ENCODE measurements at places on chromosomes 4 and X.
A peak's percentile ranks its signal among the peaks of the same experiment; 100 is the strongest.

GRCh38 chrX:24243188-24243587, 70.7 kb downstream of the SUPT20HL2 start:
- DNase-seq: no peak

- DNase-seq: no peak
These were observed 43.8 kb upstream of the SETD7 start for GRCh38 chr4:139599594-139600374.

DNA sequence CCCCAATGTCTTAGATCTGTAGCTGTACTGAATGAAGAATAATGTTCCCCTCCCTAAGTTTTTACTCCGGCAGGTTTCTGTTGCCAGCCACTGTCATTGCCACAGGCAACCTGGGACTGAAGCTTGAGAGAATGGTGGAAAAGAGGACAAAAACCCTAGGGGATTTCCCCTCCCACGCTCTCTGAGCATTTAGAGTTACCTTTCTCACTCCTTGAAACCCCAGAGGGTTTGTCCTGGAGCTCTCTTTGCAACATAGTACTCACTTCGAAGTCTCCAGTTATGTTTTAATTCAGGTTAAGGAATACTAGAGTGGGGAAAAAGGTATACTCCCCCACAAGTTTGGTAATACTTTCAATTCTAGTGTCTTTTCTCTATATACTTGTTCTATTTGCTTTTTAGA, 31.5 kb downstream of the F8 start:
- DNase-seq: no peak

GRCh38 chr4:44700427-44700826, 22.2 kb downstream of the GUF1 start:
- no peak for DNase-seq

DNA sequence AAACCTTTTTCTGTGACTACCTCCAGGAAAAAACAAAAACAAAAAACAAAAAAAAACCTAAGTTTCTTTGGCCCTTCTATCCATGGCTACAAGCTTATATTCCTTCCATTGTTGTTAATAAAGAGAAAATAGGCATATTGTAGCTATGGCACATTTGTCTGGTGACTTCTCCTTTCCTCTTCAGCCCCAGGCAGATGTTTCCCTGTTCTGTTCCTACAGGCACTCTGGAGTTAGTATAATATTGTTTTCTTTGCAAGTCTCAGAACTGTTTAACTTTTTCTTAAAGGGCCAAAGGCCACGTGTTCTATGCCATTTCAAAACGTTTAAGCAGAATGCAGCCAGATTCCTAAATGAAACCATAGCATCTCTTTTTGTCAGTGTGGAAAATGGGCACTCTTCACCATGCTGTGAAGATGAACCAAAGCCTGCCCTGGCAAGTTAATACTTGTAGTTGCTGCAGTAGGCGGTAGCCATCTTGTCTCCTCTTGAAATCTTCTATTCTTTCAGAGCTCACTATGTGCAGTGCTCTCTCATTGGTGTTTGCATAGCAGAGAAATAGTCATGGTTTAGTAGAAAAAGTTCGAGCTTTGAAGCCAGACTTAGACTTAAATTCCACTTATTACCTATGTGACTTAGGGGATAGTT, 44.8 kb upstream of the MTMR1 start:
- no peak for DNase-seq

DNA sequence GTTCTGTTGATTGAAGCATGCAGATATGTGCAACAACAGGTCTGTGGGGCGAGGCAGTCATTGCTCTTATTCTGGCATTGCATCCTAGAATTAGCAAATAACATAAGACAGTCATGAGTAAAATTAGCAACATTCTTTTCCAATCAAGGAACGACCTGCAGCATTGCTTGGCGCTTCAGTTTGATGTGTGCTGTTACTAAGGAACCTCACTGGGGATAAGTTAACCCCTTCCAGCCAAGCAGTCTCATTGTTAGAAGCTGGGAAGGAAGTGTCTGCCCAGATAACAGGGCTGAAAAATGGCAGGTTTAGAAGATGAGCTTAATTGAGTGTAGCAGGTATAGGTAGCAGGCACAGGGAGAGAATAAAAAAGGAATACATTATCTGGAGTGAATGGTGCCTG, 55.4 kb downstream of the RBM46 start:
- DNase-seq: no peak

DNA sequence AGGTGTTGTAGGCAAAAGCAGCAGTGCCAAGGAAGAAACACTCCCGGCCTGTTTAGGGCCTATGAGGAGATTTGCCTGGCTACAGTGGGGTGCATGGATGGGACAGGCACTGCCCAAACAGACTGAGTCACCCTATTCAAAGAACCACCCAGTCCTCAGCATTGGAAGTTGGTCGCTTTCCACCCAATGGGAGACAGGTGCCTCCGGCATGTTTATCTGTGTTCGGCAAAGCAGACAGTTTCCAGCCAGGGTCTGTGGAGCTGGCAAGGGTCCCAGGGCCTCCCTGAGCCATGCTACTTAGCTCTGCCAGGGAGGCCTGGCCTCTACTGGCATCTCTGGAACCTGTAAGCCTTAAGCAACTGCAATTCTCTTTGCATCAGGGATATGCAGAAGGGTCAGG, 165.1 kb upstream of the ATP6AP2 start:
- no peak for DNase-seq

DNA sequence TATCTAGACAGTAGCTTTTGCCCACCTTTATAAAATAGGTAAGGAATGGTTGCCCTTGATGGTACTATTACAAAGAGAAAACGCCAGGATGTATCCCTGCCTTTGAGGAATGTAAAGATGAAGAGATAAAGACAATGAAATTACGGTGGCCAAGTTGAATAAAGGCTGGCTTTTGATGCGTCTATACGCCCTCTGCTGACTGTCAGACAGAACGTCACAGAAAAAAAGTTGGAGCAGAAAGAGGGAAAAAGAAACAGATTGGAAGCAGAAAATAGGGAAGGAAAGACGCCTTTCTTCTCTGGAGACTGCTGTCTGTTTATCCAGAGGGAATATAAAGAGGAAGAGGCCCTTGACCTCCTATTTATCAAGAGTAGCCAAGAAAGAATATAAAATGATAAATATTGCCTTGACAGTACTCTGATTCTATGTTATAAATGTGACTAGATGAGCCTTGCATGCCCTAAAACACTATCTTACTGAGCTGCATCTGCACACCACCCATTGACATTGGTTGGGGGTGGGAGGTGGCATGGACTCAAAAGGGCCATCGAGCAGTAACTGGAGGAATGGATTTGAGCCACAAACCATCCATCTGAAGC, 30.6 kb downstream of the PCDH19 start:
- peak; percentile 22 for DNase-seq

DNA sequence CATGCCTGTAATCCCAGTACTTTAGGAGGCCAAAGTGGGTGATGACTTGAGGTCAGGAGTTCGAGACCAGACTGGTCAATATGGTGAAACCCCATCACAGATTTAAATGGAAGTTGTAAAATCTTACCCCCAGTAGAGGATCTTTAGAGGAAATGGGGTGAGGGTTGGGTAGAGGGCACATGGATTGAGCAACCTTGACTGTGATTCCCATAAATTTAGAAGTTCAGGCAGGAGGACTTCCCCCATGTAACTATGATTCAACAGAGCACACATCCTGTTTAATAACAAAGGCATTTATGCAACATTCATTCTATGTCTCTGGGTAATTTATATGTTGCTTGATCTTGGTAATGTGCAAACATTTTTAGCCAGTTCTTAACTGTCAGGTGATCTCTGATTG, 143.1 kb downstream of the RBM47 start:
- peak; percentile 19 for DNase-seq

GRCh38 chr4:126468144-126468543, 1153.4 kb downstream of the FAT4 start:
- DNase-seq: no peak

DNA sequence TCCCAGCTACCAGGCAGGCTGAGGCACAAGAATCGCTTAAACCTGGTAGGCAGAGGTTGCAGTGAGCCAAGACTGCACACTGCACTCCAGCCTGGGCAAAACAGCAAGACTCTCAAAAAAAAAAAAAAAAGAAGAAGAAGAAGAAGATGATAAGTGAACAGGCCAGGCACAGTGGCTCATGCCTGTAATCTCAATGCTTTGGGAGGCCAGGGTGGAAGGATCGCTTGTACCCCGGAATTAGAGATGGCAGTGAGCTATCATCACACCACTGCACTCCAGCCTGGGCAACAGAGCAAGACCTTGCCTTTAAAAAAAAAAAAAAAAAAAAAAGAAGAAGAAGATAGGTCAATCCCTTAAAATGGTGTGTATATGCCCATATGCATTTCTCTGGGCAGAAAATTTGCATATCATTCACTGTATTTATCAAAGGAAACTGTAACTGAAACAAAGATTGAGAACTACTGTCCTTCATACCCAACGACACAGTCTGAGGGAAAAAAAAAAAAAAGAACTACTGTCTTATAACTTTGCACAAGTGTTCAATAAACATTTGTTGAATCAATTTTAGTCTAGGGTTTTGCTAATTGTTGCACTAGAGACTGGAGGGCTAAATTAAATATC, 2.3 kb downstream of the RFC1 start:
- no peak for DNase-seq

DNA sequence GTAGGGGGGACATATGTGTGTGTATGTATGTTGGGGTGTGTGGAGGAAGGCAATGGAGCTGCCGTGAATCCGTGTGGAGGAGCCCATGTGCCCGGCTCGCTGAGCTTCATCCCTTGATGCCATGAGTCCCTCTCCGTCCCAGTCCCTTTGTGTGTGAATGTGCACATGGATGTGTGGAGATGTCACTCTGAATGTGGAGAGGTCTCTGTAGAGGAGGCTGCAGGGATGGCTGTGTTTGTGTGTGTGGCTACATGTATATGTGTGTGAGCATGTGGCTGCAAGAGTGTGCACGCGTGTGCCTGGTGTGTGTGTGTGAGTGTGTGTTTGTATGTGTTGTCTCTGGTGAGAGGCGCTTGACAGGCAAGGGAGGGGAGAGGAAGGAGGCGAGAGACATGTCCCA, 1.3 kb downstream of the DLG3 start:
- DNase-seq: no peak

GRCh38 chr4:122827258-122827878, 737 bp downstream of the FGF2 start:
- DNase-seq: peak; percentile 49
